ENCODE measurements at places on chromosomes 3 and 15.

DNA sequence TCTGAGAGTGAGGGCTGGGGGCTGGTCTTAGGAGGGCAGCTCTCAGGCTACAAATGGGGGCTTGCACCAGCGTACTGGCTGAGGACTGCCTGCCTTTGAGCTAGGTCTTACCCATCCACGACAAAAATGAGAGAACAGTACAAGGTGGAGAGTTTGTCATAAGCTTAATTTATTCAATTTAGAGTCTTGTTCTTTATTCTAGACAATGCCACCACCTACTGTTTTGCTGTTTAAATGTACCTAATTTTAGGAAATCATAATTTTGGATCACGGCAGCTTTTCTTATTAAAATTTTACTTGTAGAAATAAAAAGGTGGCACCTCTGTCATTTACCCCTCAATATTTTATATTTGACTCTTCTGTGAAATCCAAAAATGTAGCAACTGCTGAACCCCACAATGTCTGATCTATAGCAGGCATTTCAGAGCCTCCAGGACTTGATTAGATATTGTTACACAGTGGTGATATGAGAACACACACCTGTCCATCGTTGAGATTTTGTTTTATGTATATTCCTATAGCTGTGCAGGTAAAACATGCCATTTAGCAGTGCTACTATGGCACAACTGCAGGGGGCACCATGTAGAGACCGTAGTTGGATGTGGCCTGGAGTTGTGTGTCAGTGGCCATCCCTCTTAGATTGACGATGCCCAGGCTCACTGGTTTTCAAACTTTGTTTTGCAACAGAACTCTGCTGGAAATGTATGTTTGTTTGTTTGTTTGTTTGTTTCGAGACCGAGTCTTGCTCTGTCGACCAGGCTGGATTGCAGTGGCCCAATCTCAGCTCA, 88.6 kb downstream of the SLCO3A1 start:
- DNase-seq, result no peak

GRCh38 chr3:99396651-99397275, 241.6 kb upstream of the COL8A1 start:
- DNase-seq, result no peak

DNA sequence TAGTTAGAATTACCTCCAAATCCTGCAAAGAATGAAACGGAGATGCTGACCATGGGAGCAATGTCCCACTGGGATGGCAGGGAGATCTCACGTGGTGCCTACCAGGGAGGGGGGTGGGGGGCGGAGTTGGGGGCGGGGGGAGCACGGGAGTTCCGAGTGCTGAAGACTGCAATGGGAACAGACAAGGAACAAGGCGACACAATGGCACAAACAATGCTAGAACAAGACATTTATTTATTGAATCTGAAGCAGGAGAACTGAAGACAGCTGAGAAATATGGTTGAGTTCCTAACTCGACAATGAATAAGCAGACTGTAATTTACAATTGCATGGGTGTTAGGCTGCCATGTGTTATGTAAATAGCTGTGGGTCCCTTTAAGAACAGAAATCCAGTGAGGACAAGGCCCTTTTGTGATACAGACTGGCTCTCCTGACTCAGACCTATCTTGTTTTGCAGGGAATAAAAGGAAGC, 91.2 kb downstream of the AQP9 start:
- no peak for DNase-seq

DNA sequence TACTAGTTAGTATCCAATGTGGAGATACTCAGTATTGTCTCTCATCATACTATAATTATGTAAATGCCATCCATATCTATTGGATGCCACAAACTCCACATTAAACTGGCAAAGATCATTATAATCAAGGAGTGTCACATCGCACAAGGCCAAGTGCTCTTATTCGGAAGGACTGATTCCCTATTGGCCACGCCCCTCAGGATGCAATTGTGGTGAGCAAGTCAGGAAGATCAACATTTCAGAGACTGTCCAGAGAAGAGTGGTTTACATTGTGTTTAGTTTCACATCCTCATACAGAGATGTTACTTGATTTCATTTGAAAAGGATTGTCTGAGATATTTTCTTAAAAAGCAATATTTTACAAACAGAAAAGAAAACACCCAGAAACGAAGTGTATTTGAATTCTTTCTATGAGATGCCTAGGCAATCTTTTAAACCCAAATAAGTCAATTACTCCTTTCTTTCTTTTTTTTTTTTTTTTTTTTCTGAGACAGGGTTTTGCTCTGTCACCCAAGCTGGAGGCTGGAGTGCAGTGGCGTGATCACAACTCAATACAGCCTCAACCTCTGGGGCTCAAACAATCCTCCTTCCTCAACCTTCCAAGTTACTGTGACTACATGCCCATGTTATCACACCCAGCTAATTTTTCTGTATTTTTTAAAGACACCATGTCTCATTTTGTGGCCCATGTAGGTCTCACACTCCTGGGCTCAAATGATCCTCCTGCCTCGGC, 369.1 kb downstream of the RBMS3 start:
- DNase-seq, result no peak

DNA sequence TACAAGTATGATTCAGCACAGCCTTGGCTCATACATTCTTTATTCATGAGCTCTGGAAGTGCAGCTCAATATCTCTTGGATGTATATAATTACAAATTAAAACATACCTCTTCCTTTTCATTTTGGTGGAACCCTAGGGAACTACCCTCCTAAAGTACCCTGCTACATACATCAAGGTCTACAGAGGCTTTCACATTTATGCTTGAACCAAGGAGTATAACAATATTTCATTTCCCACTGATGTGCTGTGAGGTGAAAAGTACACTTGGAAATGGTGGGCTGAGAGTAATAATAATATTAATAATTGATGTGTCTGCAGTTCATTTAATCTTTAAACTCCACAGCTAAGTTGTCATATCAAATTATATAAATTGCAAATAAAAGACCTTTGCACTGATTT, 142.2 kb upstream of the LRRC3B start:
- no peak for DNase-seq

DNA sequence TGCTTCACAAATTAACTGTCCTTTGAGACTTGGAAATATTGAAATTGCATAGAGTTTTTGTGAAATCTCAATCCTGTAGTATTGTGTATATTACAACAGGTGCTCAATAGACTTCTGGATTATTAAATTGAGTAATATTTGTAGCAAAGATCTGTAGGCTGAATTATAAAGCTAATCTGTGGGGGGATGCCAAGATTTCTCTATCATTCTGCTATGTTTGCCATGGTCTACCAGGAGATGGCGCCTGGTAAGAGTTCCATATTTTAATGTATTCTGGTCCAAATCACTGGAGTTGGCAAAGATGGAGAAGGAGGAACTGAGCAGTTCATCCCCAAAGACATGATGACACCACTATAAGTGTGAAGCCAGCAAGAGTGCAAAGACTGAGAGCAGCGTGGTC, 340.9 kb upstream of the TPRG1 start:
- DNase-seq, result no peak

GRCh38 chr3:135891121-135891520, 74.4 kb upstream of the PPP2R3A start:
- no peak for DNase-seq

DNA sequence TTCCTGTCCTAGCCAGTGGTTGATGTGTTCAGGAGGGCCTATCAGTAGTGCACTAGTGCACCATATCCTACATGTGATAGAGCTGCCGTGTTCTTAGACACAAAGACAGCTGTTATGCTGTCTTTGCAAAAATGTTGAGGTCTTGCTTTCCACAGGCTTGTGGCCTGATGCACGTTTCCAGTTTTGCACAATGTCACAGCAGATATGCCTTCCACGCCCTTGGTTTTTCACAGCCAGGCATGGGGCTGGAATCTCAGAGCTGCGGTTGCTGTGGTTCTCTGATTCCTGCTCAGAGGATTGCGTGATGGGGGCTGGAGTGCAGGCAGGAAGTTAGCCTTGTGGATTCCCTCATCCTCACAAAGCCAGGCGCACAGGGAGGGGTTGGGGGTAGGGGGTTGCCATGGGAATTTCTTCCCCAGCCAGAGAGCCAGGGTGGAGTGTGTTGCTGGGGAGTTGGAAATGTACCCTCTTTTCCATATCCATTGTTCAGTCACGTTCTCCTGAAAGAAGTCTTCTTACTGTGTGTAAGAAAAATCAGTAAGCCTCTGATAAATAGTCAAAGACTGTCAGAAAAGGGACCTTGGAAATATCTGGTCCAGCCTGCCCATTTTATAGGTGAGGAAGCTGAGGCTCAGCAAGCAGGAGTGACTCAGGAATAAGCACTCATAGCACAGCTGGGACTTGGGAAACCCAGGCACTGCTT, 79.4 kb downstream of the SMAD3 start:
- peak; percentile 76 for DNase-seq

- DNase-seq, result no peak
Observed at GRCh38 chr3:131796111-131796510, 238.7 kb downstream of the CPNE4 start.

DNA sequence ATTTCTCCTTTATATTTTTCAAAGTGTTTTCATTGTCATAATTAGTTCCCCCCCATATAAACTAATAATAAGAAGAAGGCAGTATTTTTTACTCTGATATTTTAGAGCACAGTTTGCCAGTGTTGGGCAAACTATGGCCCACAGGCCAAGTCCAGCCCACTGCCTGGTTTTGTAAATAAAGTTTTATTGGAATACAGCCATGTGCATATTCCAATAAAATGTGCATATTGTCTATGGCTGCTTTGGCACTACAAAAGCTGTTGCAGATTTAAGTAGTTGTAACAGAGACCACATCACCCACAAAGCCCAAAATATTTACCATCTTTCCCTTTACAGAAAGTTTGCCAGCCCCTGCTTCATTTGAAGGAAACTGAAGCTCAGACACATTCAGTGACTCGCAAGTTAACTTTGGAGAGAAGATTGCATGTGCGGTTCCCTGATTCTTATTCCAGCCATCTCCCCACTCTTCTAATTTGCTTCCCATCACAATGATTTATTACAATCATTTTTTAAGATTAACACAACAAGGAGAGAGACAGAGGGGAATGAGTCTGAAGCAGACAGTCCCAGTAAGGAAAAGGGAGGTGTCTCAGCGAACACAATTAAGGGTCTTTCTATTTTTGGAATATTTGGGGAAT, 48.9 kb downstream of the RFTN1 start:
- DNase-seq, result no peak

GRCh38 chr3:69102384-69102783, 17.6 kb downstream of the ARL6IP5 start:
- no peak for DNase-seq

DNA sequence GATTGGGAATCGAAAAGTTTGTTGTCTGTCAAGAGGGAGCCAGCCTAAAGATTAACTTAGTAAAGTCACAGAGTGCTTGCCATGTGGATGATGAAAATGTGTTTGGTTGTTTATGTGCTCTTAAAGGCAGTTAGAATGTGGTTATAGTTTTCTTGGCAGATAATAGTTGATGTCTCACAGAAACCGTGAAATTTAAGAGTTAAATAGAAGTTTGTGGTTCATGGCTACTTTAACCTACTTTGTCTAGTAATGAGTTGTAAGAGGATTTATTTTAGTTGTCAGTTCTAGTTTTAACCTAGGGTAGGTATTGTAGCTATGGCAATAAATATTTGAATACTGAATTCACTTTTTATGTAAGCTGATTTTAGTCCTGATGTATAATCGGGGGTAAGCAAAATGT, 36.4 kb upstream of the EIF3J start:
- no peak for DNase-seq

- no peak for DNase-seq
Observed at GRCh38 chr15:27583651-27584050, 515.5 kb downstream of the OCA2 start.

DNA sequence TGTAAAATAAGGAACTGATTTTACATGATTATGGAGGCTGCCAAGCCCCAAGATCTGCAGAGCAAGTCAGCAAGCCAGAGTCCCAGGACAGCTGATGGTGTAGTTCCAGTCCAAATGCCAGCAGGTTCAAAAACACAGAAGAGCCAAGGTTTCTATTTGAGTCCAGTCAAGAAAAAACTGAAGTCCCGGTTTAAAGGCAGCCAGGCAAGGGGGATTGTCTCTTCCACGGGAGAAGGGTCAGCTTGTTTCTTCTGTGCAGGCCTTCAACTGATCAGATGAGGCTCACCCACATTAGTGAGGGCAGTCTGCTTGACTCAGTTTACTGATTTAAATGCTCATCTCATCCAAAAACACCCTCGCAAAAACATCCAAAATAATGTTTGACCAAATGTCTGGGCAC, 246.2 kb downstream of the PLCL2 start:
- DNase-seq, result no peak

DNA sequence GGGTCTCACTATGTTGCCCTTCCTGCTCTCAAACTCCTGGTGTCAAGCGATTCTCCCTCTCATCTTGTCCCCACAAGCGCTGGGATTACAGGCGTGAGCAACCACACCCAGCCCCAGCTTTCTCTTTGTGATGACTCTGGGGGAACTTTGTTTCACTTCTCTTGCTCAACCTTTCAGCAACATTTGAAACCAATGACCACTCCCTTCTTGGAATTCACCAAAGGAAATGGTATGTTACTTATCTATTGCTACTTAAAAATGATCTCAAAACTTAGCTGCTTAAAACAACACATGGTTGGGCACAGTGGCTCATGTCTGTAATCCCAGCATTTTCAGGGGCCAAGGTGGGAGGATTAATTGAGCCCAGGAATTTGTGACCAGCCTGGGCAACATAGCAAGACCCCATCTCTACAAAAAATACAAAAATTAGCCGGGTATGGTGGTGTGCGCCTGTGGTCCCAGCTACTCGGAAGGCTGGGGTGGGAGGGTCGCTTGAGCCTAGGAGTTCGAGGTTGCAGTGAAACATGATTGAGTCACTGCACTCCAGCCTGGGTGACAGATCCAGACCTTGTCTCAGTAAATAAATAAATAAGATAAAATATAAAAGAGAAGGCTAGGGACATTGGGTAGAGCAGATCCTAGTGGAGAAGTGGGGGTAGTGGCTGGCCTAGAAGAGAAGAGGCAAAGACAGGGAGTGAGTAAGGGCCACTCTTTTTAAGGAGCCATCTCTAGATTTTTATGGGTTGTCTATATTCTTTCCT, 10.3 kb upstream of the COPG1 start:
- DNase-seq, result peak; percentile 89

- no peak for DNase-seq
Observed at GRCh38 chr3:149783576-149783975, 8.8 kb downstream of the ANKUB1 start.

DNA sequence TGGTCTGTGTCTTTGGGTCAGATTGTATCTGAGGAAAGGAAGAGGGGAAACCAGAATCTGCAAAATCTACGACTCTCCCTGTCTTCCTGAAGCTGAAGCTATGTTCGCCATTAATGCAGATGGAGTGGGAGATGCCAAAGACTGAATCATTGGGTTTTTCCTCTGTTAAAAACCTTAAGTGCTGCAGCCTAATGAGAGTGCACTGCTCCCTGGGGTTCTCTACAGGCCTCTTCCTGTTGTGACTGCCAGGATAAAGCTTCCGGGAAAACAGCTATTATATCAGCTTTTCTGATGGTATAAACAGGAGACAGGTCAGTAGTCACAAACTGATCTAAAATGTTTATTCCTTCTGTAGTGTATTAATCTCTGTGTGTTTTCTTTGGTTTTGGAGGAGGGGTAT, 24.0 kb downstream of the RMDN3 start:
- DNase-seq, result no peak

DNA sequence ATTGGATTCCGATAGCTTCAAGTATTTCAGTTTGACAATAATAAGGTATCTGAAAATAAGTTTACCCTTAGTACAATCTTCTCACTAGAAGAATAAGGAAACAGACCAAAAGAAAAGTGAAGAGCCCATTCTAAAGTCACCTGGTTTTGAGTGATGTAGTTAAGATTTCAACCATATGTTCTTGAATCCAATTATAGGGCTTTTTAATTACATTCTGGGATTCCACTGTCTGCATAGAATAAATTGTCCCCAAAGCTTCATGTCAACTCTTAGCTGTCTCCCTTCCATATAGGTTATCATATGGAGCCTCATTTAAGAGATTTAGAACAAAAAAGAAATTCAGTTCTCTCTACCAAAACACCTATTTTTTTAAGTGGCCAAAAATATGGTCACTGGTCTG, 1158.8 kb downstream of the IGSF11 start:
- DNase-seq, result no peak

All from activated CD4-positive, alpha-beta T cell treated with anti-CD3 and anti-CD28 coated beads, Interleukin-2, amount 10 ng/mL, durations not matched to agents 24 days and 14 days (primary cell).